ENCODE measurements at places on chromosomes 16 and 17.

DNA sequence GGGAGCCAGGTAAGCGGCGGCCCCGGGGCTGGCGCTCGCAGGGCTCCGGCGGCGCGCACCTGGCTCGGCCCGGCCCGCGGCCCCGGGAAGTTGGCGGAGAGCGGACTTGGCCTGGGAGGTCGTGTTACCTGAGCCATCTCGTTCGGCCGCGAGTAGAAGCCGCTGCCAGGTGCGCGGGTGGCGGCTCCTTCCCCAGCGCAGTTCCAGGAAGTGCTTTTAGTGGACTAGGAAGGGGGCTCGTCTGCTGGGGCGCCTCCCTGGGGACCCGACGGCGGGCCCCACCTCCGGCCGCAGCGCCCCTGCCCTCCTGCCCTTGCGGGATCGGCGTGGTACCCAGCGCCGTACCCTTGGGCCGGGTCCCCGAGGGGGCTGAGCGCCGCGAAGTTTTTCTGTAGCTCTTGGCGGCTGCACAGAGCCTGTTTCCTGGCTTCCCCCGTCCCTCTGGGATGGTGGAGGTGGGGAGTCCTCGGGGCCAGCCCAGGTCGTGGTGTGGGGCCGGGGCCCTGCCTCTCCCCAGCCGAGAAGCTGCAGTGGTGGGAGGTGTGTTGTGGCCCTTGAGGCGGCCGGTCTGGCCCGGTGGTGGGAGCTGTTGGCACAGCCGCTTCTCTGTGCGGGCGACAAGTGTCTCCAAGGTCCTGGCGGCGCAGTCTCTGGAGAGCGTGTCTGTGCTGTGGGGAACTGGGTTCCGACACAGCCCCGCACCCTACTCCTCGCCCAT lies 96.9 kb downstream of the RAB11FIP4 start:
- DNase-seq, result no peak

DNA sequence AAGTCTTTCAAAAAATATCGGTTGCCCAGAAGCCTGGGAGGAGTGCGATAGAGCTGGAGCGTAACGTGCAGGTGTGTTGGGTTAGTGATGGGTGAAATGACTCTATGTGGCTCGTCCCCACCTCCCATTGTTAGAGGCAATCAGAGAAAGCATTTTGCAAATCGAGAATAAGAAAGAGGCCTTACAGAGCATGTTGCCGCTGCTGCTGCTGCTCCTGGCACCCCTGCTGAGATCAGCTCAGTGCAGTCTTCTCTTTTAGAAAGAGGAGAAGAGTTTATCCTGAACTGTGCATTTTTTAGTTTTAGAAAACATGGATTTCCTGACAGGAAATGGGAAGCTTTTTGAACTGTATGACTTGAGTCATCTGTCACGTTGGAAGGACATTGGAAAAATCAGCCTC lies 774.5 kb upstream of the RBFOX1 start:
- no peak for DNase-seq

DNA sequence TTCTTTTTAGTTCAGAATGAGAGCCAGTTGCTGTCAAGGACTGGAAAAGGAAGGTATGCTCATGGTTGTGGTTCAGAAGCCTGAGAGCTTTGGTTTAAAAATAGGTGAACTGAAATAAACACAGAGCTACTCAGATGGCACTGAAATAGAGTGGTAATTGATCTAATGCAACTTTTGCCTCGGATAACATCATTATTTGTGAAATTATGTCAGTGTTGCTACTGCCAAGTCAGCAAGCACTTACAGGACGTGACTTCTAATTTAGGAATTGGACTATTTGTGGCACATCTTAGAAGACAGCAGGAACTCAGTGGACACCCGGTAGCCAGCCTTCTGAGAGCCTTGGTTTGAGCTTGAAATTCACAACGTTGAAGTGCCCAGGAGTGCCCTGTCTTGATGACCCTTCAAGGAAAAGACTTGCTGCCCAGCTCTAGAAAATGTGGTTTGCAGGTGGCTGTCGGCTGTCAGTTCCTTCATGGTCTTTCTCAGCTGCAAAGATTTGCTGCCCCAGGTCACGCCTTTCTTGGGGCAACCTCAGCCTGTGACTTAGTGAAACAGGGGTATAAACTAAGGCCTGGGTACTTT lies 42.0 kb upstream of the XYLT1 start:
- DNase-seq, result no peak

DNA sequence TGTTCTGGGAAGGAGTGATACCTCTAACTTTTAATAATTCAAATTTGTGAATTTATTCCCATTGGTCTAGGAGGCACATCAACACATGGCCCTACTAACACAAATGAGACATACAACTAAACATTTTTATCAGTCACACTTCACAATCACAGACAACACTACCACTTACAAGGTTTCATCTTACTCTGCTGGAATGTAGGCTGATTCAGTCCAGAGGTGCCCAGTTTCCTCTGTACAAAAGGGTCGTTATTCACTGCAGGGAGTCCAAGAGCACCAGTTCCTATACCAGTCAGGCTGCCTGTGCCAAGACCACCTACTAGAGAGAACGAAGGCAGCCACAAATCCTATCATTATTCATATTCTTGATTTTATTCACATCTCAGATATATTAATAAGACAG lies 41.4 kb downstream of the SETD6 start:
- DNase-seq, result no peak

GRCh38 chr17:27980043-27980442 lies 62.4 kb upstream of the NLK start:
- DNase-seq, result peak; percentile 73

- no peak for DNase-seq
Observed at GRCh38 chr17:16352667-16353316, 477 bp downstream of the CENPV start.

GRCh38 chr16:5634666-5635180 lies 537.1 kb upstream of the EEF2KMT start:
- DNase-seq, result no peak

DNA sequence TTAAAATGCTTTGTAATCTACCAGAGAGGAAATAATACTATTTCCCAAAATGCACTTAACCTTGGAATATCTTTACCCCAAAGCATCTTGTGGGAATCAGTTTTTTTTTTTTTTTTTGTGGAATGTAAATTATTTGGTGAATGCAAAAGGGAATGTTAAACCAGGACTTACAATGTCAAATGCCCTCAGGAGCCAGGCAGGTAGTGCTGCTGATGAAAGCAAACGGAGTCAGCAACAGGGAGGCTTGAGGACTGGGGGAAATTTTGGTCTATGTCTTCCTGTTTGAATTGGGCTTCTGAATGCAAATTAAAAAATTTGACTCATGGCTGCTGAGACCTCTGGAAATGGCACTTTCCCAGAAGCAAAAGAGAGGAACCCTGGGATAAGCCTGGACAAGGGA lies 96.5 kb upstream of the NLRP1 start:
- no peak for DNase-seq

GRCh38 chr17:6110592-6110991 lies 40.4 kb downstream of the WSCD1 start:
- DNase-seq, result no peak

DNA sequence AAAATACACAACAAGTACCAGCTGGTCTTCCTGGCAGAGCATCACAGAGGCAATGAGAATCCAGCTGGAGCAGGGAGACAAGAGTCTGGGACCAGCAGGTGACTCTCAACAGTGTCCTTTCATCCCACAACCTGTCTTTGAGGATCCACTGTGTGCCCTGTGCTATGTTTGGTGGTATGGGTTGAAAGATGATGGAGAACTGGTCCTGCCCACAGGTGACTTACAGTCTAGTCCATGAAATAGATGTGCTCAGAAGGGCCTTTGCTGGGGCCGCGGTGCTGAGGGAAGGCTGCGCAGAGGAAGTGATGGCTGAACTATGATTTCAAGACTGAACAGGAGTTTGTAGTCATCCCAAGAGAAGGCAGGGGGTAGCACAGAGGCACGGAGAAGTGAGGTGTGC lies 17.9 kb downstream of the WNT3 start:
- no peak for DNase-seq

GRCh38 chr17:48869821-48870318 lies 22.7 kb upstream of the ATP5MC1 start:
- DNase-seq, result no peak

GRCh38 chr17:877630-878029 lies 95.5 kb downstream of the MRM3 start:
- DNase-seq, result no peak

DNA sequence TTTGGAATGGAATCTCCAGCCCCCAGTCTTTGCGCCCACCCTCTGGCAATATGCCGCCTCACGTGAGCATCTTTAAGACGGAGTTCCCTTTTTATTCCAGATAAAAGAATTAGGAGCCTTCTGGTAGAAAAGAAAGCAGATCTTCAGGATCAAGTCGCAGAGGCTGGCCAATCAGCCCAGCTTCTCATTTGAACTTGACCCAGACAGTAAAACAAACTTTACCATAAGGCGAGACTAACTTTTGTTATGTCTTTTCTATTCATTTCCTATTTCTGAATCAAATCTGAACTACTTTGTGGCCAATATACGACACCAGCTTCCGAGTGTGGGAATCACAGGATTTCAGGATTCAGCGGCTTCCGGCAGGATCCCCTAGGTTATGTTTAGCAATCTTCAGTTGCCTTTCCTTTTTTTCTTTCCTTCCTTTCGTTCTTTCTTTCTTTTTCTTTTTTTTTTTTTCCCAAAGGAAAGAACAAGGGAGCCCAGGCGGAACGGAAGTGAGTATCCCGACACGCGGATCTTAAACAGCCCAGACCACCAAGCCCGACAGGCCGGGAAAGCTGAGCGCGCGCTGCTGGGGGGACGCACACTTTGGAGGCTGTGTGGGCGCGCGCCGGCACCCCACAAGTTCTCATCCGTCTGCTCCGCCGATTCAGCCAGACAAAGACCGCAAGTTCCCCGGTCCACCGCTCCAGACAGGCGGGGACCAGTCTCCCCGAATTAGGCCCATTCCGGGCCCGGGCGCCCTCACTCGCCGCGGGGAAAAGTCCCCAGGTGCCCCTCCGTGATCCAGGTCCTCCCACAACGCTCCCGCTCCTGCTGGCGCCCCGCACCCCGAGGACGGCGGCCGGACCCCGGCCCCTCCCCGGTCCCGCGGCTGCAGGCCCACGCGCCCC lies 633 bp downstream of the TBC1D16 start:
- DNase-seq, result peak; percentile 35

GRCh38 chr17:3896968-3897235 lies 4.0 kb upstream of the CAMKK1 start:
- DNase-seq, result no peak

DNA sequence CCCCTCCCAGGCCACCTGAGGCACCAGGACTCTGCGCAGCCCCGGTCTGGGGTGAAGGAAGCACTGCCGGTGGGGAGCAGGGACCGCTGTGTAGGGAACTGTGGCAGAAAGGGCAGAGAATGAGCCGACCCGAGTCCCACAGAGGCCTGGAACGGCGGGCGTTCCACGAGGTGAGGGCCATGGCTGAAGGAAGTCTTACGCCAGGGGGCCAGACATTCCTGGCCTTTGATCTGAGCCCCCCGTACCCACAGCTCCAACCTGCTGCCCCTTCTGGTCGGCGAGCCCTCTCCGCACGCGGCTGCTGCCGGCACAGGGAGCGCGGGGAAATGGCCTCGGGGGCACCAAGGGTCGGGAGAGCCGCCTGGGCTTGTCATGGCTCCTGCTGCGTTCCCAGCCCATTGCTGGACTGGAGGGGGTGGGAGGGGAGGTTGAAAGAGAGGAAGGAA lies 1.4 kb upstream of the WNT3 start:
- DNase-seq, result no peak

DNA sequence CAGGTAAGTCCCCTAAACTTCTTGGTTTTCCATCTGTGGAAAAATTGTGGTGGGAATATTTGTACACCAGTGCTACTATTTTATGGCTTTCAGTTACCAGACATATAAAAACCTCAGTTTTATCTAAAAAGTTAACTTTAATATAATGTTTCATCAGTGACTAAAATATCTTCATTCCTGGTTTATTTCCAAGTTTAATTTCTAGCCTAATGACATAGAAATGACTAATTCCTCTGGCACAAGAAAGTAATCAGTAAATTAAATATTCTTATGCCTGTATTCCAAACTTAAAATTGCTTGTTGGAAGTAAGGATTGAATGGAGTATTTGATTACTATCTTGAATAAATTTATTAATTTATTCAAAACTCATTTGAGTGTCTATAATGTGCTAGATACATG lies 757.0 kb downstream of the CDH11 start:
- no peak for DNase-seq

- no peak for DNase-seq
Observed at GRCh38 chr16:81286190-81286589, 28.6 kb upstream of the GAN start.

GRCh38 chr17:73548620-73549311 lies 95.5 kb downstream of the SDK2 start:
- no peak for DNase-seq

DNA sequence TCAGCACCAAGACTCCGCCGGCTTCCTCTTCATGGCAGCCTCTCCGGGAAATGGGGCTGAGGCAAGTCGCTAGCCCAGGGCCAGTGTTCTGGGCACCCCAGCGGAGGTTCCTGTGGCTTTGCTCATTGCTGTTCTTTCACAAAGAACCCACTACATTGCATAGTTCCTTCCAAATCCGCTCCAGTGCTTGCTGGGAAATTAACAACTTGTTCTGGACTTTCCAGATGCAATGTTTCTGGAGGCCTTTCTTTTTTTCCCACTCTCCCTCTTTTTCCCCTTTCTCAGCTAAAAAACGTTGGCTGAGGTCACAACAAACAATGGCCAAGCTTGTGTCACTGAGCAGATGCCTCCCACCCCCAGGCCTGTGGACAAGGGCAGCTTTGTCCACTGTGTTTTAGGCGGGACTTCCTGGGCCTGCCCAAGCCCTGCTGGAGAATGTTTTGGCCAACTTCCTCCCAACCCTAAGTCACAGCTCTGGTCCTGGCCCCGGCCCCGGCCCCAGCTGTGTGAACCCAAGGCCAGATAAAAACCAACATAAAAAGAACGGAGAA lies 131.5 kb upstream of the RCVRN start:
- DNase-seq, result no peak

- DNase-seq, result no peak
Observed at GRCh38 chr16:79042886-79043285, 557.7 kb downstream of the MAF start.

GRCh38 chr17:35879773-35880654 lies at the start of gene CCL5:
Gene CCL5 (minus strand): TSS chr17:35880360.
- DNase-seq, result no peak

GRCh38 chr17:73423806-73424205 lies 112.0 kb upstream of the CDC42EP4 start:
- DNase-seq, result no peak

DNA sequence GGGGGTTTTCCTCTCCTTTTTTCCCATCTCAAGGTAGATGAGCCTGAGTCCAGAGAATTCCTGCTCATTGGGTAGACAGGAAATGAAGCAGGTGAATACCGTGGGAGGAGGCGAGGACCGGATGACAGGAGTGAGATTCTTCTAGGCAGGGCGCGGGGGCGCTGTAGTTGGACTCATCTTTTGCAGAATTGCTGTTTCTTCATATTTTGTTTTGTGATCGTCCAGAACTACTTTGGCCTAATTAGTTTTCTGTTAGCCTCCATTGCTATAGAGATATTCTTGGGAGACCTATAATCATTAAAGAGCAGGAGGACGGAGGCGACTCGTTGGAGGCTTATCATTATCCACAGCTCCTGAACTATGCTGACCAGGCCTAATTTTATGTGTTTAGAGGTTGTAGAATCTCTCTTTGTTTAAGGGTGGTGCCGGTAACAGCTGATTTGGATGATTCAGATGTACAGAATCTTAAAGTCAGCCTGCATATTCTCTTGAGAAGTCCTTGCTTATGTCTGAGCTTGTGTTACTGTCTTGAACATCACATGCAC lies 650 bp downstream of the ATP6V0A1 start:
- DNase-seq, result peak; percentile 51

GRCh38 chr17:39640591-39641031 lies 3.7 kb downstream of the STARD3 start:
- DNase-seq, result no peak

- DNase-seq, result no peak
Observed at GRCh38 chr17:48633266-48633677, 7.1 kb upstream of the HOXB9 start.
